T-helper 1 cell (primary cell): ENCODE measurements at places on chromosomes 4 and X.

GRCh38 chrX:110162867-110163266 is 155.0 kb downstream of the AMMECR1 start:
- DNase-seq: no peak

DNA sequence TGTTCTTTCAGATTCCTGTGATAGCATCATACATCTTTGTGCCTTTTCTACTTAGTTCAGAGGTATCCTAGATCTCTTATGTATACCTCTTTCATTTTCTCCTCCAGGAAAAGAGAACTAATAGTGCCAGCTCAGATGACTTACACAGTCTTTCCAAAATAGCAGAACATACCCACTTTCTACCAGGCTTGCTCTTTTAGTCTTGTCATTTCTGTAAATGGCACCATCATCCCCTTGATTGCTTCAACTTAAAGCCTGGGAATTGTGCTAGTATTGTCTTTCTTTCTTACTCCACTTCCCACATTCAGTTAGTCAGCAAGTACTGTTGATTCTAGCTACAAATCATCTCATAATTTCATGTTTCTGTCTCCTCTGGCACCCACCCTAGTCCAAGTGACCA is 5.1 kb downstream of the APEX2 start:
- DNase-seq: no peak

- DNase-seq: no peak
Observed at GRCh38 chrX:23287191-23287725, 47.4 kb upstream of the PTCHD1 start.

DNA sequence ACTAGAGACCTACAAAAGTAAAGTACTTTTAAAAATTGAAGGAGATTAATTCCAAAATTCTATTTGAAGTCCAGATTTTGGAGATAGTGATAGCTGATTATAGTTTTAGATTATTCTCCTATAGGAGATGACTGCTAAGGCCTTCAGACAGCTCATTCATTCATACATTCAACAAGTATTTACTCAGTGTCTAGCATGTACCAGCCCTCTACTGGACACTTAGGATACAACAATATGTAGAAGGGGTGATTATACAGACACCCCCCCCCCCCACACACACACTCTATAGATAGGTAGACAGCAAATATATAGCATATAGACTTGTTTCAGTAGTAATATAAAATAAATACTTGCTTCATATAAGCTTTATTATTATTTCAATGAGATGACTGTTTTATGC is 60.4 kb upstream of the TAF9B start:
- no peak for DNase-seq

DNA sequence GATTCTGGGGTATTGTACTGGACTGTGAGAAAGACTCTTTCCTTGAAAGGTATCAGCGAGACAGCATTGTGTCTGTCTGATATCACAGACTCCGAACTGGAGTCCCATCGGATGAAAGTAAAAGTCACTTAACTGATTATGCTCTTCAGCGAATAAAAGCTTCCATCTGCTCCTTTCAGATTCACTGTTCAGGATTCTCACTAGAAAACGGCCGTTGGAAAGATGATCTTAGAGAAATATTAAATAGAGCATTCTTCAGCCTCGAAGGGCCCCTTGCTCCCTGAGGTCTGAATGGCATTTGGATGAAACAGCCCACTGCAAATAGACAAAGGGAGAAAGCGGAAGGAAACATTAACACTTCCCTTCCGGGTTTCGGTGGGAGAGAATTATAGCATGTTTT is 416.2 kb upstream of the PRKX start:
- DNase-seq: no peak

GRCh38 chr4:53620956-53621355 is 29.7 kb upstream of the LNX1 start:
- no peak for DNase-seq

DNA sequence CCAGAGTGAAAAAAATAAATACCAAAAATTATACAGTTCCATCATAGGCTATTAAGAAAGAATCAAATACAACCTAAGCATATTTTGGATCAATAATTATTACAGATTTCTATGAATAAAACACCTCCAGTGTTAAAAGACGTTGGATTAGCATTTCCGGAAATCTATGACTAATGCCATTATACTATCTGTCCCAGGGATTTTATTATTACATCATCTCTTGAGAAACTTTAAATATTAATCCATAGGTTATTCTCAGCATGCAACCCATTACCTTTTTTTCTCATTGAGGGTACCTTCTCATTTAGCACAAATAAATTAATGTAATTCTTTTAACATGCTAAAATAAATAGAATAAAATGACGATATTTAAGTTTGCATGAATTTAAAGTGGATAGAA is 44.6 kb downstream of the CXorf58 start:
- no peak for DNase-seq

DNA sequence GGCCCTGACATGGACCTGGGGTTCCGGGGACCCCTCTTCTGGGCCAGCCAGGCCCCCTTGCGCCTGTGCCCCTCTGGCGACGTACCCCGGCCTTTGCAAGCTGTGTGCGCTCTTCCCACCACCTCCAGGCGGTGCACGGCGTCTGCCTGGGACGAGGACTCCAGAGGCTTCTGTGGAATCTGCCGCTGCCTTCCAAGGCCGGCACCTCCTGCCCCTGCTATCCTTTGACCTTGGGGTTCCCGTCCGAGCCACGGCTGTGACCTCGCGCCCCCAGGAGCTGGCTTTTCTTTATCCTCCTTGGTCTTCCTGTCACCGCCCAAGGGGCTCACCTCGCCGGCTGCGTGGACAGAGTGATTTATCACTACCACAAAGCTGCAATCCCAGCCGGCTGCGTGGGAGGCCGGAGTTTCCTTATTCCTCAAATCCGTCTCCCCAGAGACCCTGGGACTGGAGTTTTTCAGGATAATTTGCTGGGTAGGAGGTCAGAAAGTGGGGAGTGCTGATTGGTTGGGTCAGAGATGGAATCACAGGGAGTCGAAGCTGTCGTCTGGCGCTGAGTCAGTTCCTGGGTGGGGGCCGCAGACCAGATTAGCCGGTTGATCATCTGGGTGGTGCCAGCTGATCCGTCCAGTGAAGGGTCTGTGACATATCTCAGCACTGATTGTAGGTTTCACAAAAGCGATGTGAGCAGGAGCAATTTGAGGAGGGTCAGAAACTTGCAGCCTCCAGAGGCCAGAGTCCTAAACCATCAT is 19.8 kb upstream of the PLCXD1 start:
- DNase-seq: no peak

DNA sequence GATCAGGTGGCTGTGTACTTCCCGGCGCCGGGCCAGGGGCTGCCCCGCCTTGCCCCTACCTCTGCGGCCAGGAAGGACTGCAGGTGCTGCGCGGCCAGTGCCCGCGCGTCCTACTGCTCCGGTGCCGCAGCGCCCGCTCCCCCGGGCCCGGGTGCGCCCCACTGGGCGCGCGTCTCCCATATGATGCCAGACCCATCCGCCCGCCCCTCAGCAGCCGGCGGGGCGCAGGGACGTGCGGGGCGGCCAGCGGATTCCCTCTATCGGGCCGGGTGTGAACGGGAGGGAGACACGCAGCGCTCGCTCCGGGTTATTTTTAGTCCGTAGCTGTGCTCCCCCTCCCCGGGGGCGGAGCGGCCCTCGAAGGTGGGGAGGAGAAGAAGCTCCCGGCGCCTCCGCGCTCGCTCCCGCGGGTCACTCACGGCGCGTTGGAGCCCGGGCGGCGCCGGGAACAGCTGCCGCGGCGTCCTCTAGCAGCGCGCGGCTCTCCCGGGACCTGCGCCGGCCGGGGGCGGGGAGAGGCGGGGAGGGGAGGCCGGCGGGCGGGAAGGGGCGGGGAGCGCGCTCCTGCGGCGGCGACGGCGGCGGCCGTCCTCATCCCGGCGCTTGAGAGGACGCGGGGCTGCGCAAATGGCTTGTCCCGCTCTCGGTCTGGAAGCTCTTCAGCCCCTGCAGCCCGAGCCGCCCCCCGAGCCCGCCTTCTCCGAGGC is 103.6 kb downstream of the UCHL1 start:
- DNase-seq: no peak

DNA sequence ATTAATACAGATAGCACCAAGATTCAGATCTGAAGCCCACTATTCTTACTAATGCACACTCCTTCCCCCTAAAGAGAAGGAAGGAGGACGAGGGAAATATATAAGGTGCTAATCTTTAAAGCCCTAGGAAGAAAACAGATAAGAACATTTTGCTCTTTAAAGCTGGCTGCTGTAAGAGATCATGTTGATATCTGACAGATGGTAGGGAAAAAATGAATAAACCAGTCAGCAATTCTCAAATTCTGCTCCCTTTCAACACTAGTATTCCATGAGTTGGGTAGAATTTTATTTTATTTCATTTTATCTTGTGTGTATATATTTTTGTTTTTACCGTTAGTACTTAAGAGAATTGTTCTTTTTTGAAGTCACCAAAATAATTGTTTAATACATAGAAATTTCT is 19.2 kb downstream of the OTC start:
- no peak for DNase-seq

GRCh38 chr4:52586069-52586468 is 73.0 kb downstream of the USP46 start:
- no peak for DNase-seq

GRCh38 chrX:24229400-24229879 is 79.9 kb downstream of the ZFX start:
- DNase-seq: no peak

DNA sequence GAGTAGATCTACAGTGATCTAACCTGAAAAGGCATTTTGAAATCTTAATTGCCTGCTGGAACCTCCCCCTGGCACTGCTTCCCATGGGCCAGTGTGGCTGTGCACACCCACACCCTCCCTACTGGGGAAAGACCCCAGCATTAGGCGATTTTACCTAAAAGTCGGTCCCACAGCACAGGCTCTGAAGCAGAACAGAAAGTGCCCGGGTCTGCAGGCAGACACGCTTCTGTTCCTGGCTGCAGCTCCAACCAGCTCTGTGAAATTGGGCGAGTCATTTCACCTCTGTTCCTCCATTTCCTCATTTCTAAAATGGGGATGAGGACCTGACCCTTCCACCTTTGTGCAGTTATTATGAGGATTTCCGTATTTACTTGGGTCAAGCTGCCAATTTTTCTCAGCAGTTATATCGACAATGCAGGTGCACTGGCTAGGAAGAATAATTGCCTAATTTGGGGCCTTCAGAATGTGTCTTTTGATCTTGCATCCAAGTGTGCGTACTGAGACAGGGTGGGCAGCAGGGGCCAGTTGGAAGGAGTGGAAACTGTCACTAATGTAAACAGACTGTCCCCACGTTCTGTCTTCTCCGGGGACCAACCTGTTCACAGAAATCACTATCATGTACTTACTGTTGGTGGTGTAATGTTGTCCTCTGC is 7.1 kb downstream of the KLF3 start:
- DNase-seq: no peak

- no peak for DNase-seq
Observed at GRCh38 chrX:153927672-153927921, 1.5 kb upstream of the ARHGAP4 start.

DNA sequence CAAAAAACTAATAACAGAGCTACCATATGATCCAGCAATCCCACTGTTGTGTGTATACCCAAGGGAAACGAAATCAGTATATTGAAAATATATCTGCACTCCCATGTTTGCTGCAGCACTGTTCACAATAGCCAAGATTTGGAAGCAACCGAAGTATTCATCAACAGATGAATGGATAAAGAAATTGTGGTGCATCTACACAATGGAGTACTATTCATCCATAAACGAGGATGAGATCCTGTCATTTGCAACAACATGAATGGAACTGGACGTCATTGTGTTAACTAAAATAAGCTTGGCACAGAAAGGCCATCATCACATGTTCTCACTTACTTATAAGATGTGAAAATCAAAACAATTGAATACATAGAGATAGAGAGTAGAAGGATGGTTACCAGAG is 402.1 kb downstream of the KCTD8 start:
- no peak for DNase-seq

GRCh38 chr4:48795108-48795507 is 15.0 kb upstream of the FRYL start:
- no peak for DNase-seq

DNA sequence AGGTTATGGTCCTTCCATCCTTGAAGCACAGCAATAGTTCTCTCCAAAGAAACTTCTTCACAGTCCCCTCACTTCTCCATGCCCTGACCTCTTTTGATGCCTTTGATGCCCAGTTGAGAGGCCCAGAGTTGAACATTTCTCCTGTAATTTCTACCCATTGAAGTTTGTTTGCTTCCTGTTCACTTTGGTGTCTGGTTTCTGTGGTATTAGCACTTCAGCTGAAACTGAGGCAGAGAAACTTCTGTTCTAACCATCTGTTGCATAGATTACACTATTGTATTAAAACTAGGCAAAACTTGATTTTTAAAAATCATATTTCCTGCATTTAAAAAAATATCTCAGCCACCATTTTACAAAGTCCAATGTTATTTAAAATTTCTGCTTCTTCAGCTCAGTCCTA is 89.8 kb upstream of the ADGRG2 start:
- no peak for DNase-seq

- DNase-seq: no peak
Observed at GRCh38 chr4:61380865-61381264, 180.7 kb downstream of the ADGRL3 start.

- no peak for DNase-seq
Observed at GRCh38 chr4:1470393-1470670, 64.1 kb upstream of the NKX1-1 start.

- no peak for DNase-seq
Observed at GRCh38 chr4:111977419-111977965, 167.8 kb upstream of the FAM241A start.

DNA sequence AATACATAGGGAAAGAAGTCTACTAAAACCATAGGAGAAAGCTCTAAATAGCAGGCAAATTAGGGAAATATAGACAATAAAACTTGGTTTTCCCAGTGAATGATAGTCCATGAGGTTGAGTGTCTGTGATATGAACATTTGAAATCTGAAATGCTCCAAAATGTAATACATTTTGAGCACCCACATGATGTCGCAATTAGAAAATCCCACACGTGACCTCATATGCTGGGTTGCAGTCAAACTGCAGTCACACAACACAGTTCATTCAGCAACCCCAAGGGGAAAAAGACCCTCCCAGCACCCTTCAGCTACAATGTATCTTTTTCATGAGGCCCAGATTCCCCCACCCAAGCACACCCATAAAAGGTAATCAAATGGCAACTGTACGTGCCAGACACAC is 155.6 kb downstream of the BTC start:
- DNase-seq: no peak

- no peak for DNase-seq
Observed at GRCh38 chr4:186932196-186932595, 208.5 kb upstream of the FAT1 start.
